ENCODE measurements at places on chromosomes 6 and 20.

- H3K4me3 ChIP-seq, result no peak overlapping the region
- H3K36me3 ChIP-seq, result no peaks in the 10 kb centered on the region
- no peaks in the 10 kb centered on the region for H3K4me1 ChIP-seq
- no peak overlapping the region for H3K27ac ChIP-seq
Measured at GRCh38 chr6:6312901-6313441, 7.5 kb downstream of the F13A1 start.

DNA sequence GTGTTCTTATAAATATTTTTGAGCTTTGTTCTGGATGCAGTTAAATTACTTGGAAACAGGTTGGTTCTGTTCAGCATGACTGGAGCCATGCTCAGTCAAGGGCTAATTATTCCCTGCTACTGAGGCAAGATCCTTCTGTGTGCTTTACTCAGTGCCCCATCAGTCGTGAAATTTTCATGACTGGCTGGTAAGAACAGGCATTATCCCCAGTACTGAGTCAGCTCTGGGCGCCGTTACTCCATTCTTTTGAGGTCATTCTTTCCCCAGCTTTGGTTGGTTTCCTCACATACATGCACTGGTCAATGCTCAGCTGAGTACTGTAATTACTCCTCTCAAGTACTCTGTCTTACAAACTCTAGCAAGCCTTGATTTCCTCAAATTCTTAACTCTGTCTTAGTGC, 71.3 kb downstream of the CDKAL1 start:
- H3K4me1 ChIP-seq, result peaks cover 1% of the 10 kb centered on the region
- H3K4me3 ChIP-seq, result no peak overlapping the region
- no peaks in the 10 kb centered on the region for H3K27me3 ChIP-seq
- H3K36me3 ChIP-seq, result no peaks in the 10 kb centered on the region
- DNase-seq, result peak; percentile 24

DNA sequence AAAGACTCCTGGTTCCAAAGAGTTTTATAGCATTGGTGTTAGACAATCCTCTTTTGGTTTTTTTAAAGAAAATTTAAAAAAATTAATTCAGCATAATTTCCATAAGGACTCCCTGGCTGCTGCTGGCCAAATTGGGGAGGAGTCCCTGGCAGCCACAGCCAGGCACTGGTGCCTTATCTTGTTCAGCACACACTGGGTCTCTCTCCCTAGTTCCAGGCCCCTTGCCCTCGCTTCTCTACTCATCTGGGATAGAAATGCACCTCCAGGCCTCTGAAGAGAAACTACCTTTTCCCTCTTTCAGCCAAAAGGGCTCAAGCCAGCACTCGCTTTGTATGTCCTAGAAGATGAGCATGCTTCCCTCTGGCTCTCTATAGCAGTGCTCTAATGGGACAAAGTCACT, 13.4 kb upstream of the MAPK13 start:
- peaks cover 19% of the 10 kb centered on the region for H3K36me3 ChIP-seq
- no peak for DNase-seq
- H3K4me3 ChIP-seq, result no peak overlapping the region
- H3K4me1 ChIP-seq, result peaks cover 11% of the 10 kb centered on the region
- no peaks in the 10 kb centered on the region for H3K27me3 ChIP-seq
- H3K27ac ChIP-seq, result no peak overlapping the region

DNA sequence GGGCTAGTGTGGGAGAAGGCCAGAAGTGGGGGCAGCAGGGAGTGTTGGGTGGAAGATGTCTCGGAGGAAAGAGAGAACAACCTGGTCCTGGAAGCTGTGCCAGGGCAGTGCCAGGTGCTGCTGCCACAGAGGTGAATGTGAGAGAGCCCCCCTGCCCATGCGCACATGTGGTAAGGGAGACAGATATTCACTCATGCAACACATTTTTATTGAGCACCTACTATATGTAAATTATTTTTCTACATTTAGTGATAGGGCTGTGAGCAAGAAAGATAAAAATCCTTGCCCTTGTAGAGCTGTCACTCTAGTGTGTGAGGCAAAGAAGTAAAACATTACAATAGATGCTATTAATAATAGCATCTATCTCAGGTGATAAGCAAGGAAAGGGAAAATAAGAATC, 471 bp downstream of the CLPSL1 start:
- no peak for DNase-seq
- H3K27me3 ChIP-seq, result peaks cover 15% of the 10 kb centered on the region
- H3K36me3 ChIP-seq, result no peaks in the 10 kb centered on the region
- no peak overlapping the region for H3K4me3 ChIP-seq

- no peaks in the 10 kb centered on the region for H3K36me3 ChIP-seq
- H3K27ac ChIP-seq, result no peak overlapping the region
- H3K4me3 ChIP-seq, result no peak overlapping the region
- peaks cover 4% of the 10 kb centered on the region for H3K4me1 ChIP-seq
Measured at GRCh38 chr6:15389765-15390723, 144.2 kb downstream of the JARID2 start.

DNA sequence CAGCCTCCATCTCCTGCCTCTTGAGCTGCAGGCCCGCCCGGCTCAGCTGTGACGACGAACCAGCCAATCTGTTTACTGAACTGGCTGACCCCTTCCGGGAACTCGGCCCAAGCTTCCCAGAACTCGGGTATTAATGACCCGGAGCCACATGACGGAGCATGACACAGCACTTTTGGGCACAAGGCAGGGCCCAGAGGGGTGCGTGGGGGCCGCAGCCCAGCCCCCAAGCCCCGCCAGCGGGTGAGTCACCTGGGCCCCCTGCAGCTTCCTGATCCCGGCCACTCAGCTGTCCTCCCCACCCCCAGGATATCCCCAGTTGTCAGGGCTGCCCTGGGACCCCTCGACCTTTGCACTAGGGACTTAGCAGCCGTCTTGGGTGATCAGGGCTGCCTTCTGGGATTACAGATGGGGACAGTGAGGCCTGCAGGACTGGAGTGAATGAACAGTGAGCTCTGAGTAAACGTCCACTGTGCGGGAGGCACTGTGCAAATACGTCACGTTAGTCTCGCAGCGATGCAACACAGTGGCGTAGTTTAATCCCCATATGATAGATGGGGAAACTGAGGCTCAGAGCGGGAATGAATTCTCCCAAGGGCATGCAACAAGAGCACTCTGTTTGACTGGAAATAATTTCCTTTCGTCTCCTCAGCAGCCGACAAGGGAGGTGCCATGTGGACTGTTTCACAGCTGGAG, 102.1 kb downstream of the CEBPB start:
- peaks cover 29% of the 10 kb centered on the region for H3K4me1 ChIP-seq
- H3K27ac ChIP-seq, result peak overlapping the region; percentile 58
- DNase-seq, result peak; percentile 98
- H3K36me3 ChIP-seq, result no peaks in the 10 kb centered on the region
- H3K4me3 ChIP-seq, result no peak overlapping the region

DNA sequence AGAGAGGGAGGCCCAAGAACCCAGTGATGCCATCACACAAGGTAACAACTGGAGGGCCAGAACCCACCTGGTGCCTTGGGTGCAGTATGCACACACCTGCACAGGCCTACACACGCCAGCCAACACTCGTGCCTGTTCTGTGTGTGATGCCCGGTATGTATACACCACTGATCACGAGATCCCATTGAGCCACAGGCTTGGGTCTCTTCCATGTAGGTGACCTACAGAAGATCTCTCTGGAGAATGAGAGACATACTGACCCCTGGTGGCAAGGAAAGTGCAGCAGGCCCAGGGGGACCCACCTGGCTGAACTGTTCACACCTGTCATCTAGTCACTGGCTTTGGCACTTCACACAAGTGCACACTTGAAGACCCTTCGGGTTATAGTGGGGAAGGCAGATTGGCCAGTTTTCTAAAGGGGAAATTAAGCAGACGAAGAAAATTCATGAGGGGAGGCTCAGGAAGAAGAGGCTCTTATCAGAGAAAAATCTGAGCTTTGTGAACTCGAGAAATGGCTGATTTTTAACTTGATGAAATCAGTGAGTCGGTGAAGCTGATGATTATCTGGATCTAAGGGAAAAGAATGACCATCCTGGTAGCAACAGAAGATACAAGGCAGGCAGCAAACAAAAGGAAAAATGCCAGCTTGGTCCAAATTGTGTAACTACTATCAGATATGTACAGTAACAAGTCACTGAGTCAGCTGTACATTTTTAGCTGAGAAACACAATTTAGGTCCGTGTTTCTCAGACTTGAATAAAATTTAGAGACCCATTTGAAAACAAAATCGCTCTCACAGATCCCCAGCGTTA, 69.1 kb upstream of the PBOV1 start:
- peaks cover 11% of the 10 kb centered on the region for H3K4me1 ChIP-seq
- no peak overlapping the region for H3K27ac ChIP-seq
- H3K36me3 ChIP-seq, result peaks cover 5% of the 10 kb centered on the region
- DNase-seq, result peak; percentile 5
- H3K27me3 ChIP-seq, result no peaks in the 10 kb centered on the region

GRCh38 chr6:22334778-22335177, 37.9 kb upstream of the PRL start:
- H3K4me3 ChIP-seq, result no peak overlapping the region
- H3K36me3 ChIP-seq, result no peaks in the 10 kb centered on the region
- DNase-seq, result no peak
- H3K27me3 ChIP-seq, result no peaks in the 10 kb centered on the region
- no peaks in the 10 kb centered on the region for H3K4me1 ChIP-seq

GRCh38 chr20:10634683-10635411, 39.0 kb downstream of the JAG1 start:
- no peak overlapping the region for H3K27ac ChIP-seq
- H3K4me1 ChIP-seq, result peaks cover 24% of the 10 kb centered on the region
- H3K27me3 ChIP-seq, result no peaks in the 10 kb centered on the region
- peak; percentile 73 for DNase-seq

DNA sequence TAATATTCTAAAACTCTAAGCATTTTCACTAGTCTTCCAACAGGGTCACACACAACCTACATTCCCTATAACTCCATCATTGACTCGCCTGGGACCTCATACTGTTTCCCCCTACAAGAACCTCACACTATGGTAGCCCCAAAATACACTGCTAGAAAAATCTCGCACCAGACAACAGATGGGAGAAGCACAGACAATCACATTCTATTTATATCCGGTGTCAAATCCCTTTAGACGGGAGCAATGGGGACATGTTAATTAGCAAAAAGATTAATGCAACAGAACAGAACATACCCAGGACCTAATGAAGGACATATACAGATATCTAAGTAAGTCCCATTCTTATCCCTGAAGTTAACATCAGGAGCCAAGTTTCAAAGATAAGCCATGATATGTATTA, 33.6 kb downstream of the TMX4 start:
- H3K4me3 ChIP-seq, result no peak overlapping the region
- DNase-seq, result no peak
- H3K36me3 ChIP-seq, result peaks cover 5% of the 10 kb centered on the region

- no peaks in the 10 kb centered on the region for H3K27me3 ChIP-seq
- no peak for DNase-seq
- H3K4me1 ChIP-seq, result peaks cover 5% of the 10 kb centered on the region
Measured at GRCh38 chr20:23132293-23132929, 46.3 kb upstream of the CD93 start.
